T1000 (cell line): ENCODE measurements at places on chromosomes 6 and 20.

DNA sequence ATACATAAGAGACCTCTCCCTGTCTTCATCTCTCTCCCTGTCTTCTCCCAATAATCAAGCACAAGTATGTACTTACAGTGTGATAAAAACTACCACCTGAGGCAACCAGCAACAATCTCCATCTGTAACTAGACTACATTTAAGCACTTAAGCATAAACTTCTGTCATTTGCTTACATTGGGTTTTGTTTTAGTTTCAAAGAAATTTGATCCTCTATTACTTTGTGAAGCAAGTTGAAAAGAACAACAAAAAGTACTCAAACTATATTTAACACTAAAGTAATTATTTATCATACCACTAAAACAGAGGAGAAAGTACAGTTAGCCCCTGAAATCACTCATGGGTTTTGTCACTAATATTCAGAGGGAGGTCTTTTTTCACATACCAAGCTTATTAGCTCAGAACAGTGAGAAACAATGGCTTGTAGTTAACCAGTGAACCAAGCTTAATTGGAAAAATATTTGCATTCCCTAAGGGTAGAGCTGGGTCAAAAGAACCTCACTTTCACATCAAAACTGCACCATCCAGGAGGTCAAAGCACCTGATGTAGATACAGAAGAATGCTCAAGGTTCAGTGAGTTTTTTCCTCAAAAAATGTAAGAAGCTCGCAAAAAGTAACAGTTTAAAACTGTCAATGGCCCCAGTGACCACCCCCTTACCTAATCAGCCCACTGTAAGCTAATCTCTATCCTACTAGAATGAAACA, 34.1 kb downstream of the DCDC2 start:
- no peak for DNase-seq

DNA sequence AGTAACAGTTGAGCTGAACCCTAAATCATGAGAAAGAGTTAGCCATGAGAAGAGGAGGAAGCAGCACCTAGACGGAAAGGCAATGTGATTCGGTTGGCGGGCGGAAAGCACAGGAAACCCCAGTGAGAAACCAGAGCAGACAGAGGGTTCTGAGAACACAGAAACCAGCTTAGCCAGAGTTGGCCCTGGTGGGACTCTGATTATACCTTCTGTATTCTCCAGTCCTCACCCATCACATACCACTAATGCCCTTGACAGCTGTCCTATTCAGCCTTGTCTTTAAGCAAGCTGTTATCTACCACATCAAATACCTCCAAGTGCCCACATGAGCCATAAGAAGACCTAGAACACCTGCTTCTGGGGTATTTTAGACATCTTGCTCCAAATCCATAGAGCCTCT, 58.9 kb upstream of the LRRC1 start:
- DNase-seq: no peak

- no peak for DNase-seq
Measured at GRCh38 chr6:18495236-18495635, 108.1 kb downstream of the RNF144B start.

DNA sequence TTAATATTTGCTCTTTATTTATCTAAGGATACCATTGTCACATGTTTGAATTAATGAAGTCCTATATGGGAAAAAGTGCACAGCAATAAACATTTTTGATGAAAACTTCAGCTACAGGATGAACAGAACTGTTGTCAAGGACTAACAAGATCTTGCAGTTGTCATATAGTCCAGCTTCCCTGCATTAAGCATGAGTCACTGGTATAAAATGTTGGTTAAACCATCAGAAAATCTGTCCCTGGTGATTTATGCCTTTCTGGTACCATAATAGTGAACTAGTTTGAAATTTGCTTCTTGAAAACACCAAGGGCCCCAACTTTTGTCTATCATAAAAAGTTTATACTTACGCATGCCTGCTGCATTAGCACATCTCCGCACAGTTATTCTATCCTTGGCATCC, 60.4 kb upstream of the RSPO3 start:
- no peak for DNase-seq

- no peak for DNase-seq
Measured at GRCh38 chr20:57071954-57072583, 194.4 kb downstream of the BMP7 start.

- no peak for DNase-seq
Measured at GRCh38 chr6:45256697-45257695, 71.1 kb upstream of the RUNX2 start.

DNA sequence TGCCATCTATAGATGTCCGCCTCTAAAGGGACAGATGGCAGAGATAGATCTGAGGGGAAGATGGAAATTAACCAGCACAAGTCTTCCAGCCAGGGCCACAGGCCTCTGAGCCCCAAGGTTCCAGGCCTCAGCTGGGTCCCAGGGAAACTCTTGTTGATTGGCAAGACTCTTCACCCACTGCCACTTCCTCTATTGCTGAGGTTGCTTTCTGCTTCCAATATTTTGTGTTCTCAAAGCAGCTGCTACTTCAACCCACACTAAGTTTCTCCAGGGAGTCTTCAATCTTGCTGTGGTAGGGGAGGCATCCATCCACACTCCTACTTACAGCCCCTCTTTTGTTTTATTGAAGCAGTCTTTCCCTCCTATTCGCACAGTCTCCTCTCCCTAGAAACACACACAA, 36.4 kb upstream of the SASH1 start:
- no peak for DNase-seq

- no peak for DNase-seq
Measured at GRCh38 chr20:57695012-57695411, 14.8 kb downstream of the PMEPA1 start.

GRCh38 chr6:48619771-48620170, 508.8 kb upstream of the PTCHD4 start:
- no peak for DNase-seq
